Stimulated activated CD8-positive, alpha-beta memory T cell treated with anti-CD3 and anti-CD28 coated beads, Interleukin-4, amount 100 ng/mL, for 4 hours (primary cell): ENCODE measurements at places on chromosomes 2 and 18.

GRCh38 chr2:27802547-27802946, 31.0 kb downstream of the MRPL33 start:
- DNase-seq: no peak

- no peak for DNase-seq
Measured at GRCh38 chr2:239233576-239233975, 167.2 kb downstream of the HDAC4 start.

DNA sequence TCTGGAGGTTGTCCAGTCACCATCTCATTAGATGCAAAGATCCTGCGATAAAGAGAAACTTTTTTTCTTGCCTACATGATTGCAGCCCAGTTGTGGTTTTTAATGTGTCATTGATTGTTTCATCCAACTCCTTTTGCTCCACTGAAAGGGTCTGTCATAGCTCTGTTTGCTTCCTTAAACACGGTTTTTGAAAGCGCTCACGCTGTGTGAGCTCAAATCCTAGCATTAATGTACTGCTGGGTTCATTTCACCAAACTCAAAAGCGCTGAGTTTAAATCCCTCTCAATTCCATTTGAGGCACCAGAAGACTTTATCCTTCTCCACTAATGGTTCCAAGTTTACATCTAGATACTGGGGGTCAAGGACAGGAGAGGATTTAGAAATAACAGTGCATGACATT, 53.6 kb downstream of the CDK15 start:
- DNase-seq: no peak

DNA sequence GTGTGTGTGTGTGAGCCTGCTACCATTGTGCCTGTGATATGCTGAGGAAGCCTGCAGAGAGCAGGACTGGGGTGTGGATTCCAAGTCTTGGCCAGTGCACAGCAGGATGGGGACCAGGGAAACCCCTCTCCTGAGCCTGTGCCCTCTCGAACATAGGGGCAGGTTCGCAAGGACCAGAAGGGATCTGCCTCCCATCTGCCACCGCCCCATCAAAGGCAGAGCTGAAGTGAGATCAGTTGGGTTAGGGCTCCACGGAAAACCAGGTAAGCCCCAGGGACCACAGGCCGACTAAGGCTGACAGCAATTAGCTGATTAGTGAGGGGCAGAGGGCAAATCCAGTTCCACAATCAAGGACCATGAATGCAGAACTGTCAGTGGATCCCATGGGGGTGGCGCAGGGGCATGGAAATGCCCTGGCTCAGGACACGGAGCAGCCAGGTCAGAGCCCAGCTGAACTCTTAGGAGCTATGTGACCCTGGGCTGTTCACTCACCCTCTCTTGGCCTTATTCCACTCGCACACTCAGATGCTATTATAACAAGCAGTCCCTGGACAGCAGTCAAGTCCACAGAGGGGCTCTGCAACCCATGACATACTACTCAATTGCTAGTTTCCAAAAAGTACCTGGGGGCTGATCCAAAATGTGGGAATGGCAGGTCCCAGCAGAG, 84.2 kb upstream of the ID2 start:
- no peak for DNase-seq

DNA sequence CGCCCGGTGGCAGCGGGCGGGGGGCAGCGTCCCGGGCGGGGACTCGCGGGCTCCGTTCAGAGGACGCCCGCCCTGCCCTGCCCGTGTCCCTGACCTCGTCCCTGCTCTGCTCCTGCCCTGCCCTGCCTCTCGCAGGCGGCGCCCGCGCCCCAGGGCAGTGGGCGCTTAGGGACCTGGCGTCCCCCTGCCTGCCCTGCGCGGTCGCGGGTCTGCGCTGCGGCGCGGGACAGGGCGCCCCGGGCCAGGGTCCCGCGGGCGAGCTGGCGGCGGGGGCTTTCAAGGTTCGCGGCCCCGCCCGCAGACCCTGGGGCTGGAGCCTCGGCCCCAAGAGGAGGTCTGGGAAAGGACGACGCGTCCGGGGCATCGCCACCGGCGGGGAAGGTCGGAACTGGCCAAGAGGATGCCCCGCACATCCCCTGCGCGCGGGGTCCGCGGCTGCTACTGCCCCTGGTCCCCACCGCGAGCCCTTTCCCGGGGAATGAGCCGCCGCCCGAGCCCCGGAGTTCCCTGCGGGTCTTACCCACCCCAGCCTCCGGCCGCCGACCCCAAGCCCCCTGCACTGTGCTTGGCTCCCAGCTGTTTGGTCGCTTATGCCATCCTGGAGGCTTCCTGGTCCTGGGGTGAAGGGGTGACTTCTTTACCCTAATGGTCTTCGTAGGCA, 679 bp downstream of the RNF144A start:
- no peak for DNase-seq

- no peak for DNase-seq
Measured at GRCh38 chr18:59096098-59096789, 43.4 kb upstream of the SEC11C start.

- no peak for DNase-seq
Measured at GRCh38 chr2:230788554-230789175, 76.0 kb downstream of the CAB39 start.

- DNase-seq: no peak
Measured at GRCh38 chr2:186445506-186445905, 40.6 kb upstream of the ZC3H15 start.

DNA sequence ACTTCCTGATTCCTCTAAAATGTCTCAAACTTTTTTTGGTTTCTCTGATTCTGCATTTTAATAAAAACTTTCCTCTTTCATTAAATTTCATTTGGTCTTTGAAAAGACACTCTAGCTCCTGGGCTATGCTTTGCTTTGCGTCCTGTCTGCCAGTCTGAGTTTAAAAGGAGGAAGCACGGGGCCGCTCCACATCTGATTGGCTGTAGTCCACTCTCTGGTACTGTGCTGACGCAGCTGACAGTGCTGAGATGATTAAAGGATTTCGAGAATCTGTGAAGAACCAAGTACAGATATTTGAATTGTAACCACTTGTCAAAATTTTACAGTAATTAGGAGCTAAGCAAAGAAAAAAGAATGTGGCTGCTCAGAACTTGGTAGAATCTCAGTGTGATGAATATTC, 199.6 kb upstream of the HNMT start:
- DNase-seq: no peak

GRCh38 chr18:60202708-60203107, 169.9 kb downstream of the MC4R start:
- no peak for DNase-seq

DNA sequence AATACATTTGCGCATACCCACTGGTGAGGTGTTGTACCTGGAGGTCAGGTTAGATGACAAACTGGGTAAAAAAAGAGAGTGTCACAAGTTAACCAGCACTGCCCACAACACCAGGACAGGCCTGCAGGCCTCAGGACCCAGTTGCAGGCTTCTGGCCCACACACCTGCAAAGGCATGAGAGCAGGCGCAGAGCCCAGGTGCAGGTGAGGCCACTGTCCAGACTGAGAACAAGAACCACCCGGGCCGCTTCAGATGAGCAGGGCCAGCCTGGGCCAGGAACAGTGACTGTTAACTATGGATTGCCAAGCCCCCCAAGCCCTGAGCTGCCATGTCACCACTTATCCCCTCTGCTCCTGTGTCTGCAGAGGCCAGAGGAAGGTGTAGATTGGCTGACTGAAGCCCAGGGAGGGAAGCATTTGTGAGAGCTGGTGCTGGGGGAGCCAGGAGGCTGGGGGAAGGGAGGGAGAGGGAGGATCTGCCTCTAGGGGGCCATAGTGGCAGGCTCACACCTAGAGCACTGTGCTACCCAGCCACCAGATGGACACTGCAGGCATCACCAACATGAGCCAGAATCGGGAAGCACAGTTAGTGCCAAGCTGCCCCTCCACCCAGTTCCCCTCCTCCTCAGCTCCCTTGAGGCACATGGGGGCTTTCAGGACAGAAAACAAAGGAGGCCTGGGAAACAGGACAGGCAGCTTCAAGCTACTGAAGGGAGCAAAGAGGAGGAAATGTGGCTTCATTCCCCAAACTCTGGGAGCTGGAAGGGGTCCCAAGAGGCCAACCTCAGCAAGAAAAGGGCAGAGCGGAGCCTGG, 35.4 kb downstream of the SFXN5 start:
- DNase-seq: no peak

- DNase-seq: no peak
Measured at GRCh38 chr2:138779781-138780445, at the start of gene NXPH2. TSS of gene NXPH2 (minus strand) at chr2:138780390. CDS start at chr2:138780241, 149 bp downstream.

- DNase-seq: no peak
Measured at GRCh38 chr2:240993446-240994170, 4.8 kb upstream of the SNED1 start.

- DNase-seq: no peak
Measured at GRCh38 chr2:37590119-37590571, 81.3 kb downstream of the CDC42EP3 start.

DNA sequence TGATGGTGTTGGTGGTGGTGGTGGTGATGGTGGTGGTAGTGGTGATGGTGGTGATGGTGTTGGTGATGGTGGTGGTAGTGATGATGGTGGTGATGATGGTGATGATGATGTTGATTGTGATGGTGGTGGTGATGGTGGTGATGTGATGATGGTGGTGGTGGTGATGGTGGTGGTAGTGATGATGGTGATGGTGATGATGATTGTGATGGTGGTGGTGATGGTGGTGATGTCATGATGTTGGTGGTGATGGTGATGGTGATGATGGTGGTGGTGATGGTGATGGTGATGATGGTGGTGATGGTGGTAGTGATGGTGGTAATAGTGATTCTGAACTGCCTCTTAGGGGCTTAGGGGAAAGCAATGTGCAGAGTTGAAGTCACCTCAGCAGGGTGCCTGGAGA, 760.7 kb downstream of the GALR1 start:
- no peak for DNase-seq

DNA sequence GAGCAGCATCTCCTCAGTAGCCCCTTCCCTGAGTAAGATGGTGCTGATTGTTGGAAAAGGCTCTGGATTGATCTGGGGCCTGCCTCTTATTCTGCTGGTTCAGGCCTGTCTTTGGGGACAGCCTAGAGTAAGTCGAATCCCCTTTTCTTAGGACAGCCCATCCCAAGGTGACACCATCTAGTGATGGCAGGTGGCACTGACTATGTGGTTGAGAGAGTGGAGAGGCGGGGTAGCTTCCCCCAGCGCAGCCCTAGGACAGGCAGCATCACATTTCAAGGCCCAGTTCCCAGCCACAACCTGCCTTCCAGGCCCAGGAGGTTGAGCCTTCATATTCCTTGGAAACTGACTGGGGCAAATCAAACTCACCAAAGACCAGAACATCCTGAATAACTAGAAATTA, 69.1 kb upstream of the B3GNT7 start:
- DNase-seq: no peak

- DNase-seq: no peak
Measured at GRCh38 chr18:30177056-30177455, 865.5 kb downstream of the DSC3 start.

DNA sequence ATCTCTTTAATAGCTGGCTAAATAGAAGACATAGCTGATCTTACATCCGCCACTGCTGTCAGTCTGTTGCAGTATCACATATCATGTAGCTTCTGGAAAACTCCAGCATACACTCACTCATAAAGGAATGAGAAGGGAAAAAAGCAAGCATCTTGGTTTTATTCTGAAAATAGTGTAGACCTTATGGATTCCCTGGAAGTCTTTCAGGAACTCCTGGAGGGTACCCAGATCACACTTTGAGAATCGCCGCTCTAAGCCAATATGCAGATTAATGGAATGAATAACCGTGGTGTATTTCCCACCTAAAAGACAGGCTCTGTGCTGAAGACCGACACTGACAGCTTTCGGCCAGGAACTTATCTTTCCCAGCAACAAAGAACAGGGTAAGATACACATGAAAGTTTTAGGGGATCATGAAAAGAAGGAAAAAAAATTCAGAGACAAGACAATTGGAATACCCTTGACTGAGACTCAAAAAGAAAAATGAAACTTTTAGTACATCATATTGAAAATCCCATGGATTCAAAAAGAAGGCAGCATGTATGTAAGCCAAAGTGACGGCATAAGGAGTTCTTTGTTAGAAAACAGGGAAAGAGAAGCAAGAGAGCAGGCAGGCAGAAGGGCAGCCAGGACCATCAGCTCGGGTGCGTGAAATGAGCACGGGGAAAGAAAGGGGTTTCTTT, 56.4 kb upstream of the SEC11C start:
- DNase-seq: no peak

GRCh38 chr2:144583381-144583729, 63.4 kb upstream of the ZEB2 start:
- no peak for DNase-seq

DNA sequence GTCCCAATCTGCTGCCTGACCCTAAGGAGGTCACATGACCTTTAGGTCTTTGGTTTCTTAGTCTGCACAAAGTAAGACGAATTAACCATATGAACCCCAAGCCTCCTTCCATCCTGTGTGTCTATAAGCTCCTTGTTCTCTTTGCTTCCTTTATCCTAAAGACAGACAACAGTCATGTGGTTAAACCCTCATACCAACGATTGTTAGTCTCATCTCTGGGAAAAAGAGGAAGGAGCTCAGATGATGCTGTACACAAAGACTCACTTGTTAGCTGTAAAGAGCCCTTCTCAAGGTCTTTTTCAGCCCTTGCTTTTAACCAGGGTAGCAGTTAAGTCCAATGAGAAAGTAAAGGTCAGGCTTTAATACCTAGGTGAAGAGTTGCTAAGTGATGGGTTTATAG, 443.7 kb downstream of the TNS1 start:
- DNase-seq: no peak

GRCh38 chr18:44849361-44849760, 168.7 kb downstream of the SETBP1 start:
- no peak for DNase-seq

- DNase-seq: no peak
Measured at GRCh38 chr2:231172025-231172424, 26.4 kb upstream of the ARMC9 start.

- DNase-seq: no peak
Measured at GRCh38 chr18:45084206-45084605, 403.5 kb downstream of the SETBP1 start.

DNA sequence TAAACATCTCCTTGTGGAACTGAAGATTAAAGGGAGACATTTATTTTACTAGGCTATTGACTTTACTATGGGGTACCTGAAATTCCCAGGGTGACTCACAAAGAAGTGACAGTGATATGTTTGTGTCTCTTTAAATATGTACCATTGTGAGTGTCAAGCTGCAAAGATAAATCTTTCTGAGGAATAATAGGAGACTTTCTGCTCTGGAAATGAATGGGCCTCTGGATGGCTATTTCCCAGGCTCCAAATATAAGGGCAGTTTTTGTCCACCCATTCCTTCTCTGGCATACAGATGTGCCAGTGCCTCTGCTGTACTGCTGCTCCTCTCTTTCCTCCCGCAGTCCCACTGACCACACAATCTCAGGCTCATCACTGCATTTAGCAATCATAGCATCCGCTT, 586.4 kb upstream of the CNTNAP5 start:
- DNase-seq: no peak

DNA sequence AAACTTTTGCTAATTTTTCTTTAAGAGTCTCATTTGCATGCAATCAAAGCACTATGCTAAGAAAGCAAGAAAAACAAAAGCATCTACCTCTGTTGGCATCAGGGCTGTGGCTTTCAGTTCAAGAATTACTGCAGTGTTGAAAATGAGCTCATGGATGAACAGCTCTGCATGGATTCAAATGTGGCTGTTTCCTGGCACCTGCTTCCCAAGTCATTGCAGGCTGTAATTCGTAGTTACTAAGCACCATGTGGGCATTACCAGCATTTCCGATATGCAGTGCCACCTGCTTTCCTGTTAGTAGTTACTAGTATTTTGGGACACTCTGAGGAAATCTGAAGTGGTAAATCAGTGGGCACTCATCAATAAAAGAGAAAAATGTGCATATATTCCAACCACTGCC, 37.8 kb upstream of the FAM110C start:
- DNase-seq: no peak

- no peak for DNase-seq
Measured at GRCh38 chr2:177489719-177490301, 97.2 kb downstream of the AGPS start.

- DNase-seq: no peak
Measured at GRCh38 chr18:59779979-59780378, 82.8 kb upstream of the CCBE1 start.
